ENCODE measurements at places on chromosomes 16 and 17.

GRCh38 chr17:42112552-42113176 lies at the start of gene DHX58:
TSS of gene DHX58 (minus strand) at chr17:42112714. CDS start at chr17:42111892, 822 bp downstream.
- DNase-seq = peak; percentile 78

- no peak for DNase-seq
Observed at GRCh38 chr17:81386646-81387099, 8.6 kb upstream of the BAHCC1 start.

DNA sequence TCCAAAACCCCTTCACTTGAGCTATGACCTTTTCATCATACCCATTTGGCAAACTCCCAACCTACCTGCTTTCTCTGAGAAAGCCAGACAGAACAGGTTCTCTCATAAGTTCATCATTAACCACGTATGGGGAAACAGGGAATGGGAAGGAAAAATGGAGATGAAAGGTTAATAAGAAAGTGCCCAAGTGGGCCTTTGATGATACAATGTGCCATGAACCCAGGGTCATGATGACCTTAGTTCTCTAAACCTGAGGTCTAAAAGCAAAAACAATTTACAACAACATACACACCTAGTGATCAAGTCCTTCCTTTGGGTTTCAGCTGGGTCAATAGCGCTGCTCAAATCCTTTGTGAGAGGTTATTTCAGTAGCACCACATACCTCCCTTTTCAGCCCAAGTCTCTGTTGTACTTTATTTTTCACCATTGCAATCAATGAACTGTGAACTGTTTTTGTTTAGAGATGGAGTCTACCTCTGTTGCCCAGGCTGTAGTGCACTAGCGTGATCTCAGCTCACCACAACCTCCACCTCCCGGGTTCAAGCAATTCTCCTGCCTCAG lies 14.5 kb upstream of the RANGRF start:
- no peak for DNase-seq

- DNase-seq = no peak
Observed at GRCh38 chr17:71412803-71413202, 708.0 kb upstream of the SOX9 start.

GRCh38 chr16:87327798-87328495 lies 10.8 kb upstream of the C16orf95 start:
- DNase-seq = no peak

DNA sequence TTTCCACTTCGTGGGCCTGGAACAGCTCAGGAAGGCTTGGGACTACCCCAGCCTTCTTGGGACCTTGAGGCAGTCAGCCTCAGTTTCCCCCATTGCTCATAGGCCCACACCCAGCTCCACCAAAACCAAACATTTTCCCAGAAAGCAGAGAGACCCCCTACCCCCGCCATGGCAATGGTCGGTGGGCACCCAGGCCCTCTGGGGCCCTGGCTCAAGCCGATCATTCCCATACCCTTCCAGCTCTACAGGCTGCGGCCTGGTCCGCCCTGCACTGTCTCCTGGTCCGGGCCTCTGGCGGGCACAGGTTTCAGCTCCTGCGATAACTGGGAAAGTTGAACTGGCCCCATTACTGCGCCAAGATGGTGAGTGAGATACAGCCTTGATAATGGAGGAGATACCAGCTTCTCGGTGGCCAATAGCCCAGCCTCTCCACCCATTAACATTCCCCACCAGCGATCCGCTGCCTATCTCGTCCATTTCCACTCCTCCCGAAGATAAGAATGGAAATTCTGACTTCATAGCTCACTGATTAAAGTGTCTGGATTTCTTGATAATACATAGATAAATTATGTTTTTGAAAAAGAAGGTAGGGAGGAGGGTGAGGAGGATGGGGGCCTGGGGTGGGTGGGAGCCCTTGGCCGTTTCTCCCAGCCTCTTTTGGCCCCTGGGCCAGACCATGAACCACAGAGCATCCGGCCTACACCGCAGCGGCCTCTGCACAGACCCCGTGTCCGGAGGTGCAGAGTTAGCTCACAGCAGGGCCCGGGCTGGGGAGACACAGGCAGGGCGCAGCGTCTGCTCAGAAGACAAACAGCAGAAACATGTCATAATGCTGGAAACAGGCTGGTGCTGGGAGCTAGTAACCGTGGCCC lies 11.6 kb downstream of the ZFPM1 start:
- no peak for DNase-seq
